ENCODE measurements at places on chromosomes 3 and 15.

- no peak for DNase-seq
Observed at GRCh38 chr3:102258666-102259227, 176.1 kb upstream of the ZPLD1 start.

GRCh38 chr3:111539351-111540331, 2.4 kb upstream of the CD96 start:
- peak; percentile 36 for DNase-seq

DNA sequence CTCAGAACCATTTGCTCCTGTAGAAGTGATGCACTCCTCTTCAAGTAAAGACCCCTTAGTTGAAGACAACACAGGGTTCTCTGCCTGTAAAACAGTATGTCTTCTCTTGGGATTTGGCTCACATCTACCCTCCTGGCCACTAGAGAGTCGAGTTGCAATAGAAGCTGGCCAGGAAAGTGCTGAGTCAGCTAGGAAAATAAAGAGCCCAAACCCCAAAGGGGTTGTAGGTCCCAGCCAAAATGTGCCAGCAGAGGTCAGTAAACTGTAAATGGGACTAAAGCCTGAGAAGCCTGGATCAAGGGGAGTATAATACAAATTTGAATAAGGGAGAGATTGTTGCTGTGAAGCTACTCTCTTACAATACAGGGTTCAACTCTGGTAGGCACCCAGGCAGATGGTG, 37.2 kb upstream of the THBS1 start:
- DNase-seq, result no peak

DNA sequence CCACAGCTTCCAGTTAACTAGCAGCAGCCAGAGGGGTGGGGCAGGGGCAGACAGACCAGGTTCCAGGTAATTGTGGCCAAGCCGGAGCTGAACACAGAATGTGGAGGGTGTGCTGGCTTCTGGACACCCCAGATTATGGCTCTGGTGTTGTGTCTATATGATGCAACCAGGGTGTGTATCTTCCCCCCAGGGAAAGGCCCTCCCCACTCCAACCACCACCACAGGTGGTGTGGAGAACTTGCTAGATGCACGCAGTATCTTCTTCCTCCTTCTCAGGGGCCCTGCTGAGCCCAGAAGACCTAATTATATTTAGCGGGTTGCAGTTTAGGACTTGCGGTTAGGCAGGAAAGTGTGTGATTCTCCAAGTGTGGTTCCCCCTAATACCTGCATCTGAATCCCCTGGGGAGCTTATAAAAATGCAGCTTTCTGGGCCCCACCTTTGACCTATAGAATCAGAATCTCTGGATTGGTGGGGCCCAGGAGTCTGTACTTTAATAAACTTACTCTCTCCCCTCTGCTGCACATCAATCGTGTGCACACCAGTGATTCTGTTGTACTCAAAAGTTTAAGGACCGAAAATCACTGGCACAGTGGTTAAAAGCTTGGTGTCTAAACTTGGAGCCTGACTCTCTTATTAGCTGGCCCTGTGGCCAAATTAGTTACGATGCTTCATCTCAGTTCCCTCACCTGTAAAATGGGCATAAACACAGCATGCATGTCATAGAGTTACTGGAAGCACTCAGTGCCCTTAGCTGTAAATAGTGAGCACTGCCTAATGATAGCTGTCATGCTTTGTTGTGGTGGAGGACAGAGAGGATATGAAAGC, 379.1 kb upstream of the PROK2 start:
- DNase-seq, result no peak

DNA sequence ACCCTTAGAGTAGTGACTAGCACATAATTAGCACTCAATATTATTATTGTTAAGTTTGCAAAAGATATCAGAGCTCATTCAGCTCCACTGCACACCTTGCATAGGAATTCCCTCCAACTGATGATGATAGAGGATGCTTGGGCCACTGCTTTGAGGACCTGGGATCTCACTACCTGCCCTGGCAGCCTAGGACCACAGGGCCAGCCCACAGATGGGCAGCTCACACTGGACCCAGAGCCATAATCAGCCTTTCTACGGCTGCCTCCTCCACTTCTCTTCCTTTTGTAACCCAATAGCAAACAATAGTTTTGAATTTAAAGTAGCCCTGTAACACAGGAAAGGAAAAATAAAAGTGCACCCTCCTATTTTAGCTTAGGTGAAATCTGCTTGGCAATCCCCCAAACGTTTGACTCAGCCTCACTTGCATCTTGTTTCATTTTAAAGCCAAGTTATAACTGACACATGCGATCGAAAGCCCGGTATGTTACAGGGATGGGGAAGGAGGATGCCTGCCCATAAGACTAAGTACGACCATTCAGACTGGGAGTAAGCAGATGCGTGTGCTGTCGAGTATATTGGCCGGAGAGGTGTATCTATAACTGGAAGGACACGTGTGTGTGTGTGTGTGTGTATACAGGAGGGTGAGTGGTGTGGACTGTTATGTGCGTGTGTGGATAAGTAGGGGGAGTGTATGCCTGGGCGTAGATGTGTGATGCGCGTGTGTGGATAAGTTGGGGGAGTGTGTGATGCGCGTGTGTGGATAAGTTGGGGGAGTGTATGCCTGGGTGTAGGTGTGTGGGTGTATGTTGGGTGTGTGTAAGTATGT, 65.9 kb downstream of the CPN2 start:
- DNase-seq, result no peak

DNA sequence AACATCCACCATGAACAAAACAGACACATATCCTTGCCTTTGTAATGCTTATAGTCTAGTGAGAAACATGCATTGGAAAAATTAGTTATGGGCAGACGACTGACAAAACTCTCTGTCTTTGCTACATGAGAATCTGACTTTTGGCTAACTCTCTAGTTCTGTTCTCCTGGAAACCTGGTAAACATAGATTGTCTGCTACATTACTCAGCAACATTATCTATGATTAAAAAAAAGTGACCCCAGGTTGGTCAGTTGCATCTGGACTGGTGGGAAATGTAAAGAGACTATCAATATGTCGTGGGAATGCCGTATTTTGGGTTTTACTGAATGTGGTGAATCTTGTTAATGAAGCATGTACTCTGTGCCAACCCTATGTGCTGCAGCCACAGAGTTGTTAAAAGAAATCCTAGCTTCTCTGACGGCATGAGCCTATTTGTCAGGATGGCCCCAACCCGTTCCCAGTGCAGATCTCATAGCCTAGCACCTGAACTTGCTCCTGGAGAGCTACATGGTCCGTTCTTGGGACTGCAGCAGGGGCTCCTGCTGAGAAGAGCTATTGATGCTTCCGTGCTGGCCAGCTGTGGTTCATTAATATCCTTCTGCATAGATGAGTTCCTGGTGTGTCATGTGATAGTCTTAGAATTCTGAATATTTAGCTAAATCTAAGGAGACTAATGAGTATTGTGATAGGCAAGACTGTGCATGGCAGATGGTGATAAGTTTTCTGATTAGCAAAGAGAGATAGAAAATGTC, 311.7 kb upstream of the ZNF717 start:
- no peak for DNase-seq

- no peak for DNase-seq
Observed at GRCh38 chr3:40397912-40398311, 10.9 kb downstream of the ENTPD3 start.

- DNase-seq, result no peak
Observed at GRCh38 chr15:67186688-67187087, 67.8 kb downstream of the AAGAB start.
